ENCODE measurements at places on chromosomes 13 and 19.

GRCh38 chr19:54206831-54207177, 6.1 kb downstream of the RPS9 start:
- DNase-seq = no peak

- DNase-seq = no peak
These were observed 41.5 kb downstream of the PTPRS start for GRCh38 chr19:5299137-5299536.

GRCh38 chr19:19342086-19343015, 21.7 kb downstream of the MAU2 start:
- peak; percentile 83 for DNase-seq

GRCh38 chr19:13938301-13939064, at the start of gene PODNL1:
PODNL1 (minus strand) TSS chr19:13938417; CDS start chr19:13938181, 236 bp downstream.
- DNase-seq = peak; percentile 28

- DNase-seq = no peak
These were observed 378.9 kb downstream of the DLEU7 start for GRCh38 chr13:50464349-50465251.

GRCh38 chr19:17854061-17854460, 5.6 kb upstream of the RPL18A start:
- DNase-seq = no peak

GRCh38 chr19:3652422-3652821, 25.8 kb upstream of the CACTIN start:
- no peak for DNase-seq

GRCh38 chr13:72489751-72490150, 237.7 kb downstream of the MZT1 start:
- DNase-seq = no peak

- peak; percentile 48 for DNase-seq
These were observed 111.2 kb downstream of the KCNRG start for GRCh38 chr13:50126263-50126992.

DNA sequence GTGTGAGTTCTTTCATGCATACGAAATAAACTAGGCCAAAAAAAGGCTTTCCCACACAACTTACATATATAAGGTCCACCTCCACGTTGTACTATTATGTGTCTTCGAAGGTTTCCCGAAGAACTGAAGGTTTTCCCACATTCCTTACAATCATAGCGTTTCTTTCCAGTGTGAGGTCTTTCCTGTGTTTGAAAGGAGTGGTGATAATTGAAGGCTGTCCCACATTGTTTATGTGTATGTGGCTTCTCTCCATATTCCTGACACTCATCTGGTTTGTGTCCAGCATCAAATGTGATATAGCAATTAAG, 14.6 kb downstream of the ZNF442 start:
- DNase-seq = no peak

DNA sequence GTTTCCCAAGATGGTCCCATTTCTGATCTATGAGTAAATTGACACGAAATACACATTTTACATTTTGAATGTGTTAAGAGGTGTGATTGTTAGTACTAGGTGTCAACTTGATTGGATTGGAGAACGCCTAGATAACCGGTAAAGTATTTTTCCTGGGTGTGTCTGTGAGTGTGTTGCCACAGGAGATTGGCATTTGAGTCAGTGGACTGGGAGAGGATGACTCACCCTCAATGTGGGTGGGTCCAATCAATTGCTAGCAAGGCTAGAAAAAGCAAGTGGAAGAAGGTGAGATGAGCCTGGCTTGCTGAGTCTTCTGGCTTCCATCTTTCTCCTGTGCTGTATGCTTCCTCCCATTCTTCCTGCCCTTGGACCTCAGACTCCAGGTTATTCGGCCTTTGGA, 960.7 kb upstream of the PCDH9 start:
- no peak for DNase-seq

DNA sequence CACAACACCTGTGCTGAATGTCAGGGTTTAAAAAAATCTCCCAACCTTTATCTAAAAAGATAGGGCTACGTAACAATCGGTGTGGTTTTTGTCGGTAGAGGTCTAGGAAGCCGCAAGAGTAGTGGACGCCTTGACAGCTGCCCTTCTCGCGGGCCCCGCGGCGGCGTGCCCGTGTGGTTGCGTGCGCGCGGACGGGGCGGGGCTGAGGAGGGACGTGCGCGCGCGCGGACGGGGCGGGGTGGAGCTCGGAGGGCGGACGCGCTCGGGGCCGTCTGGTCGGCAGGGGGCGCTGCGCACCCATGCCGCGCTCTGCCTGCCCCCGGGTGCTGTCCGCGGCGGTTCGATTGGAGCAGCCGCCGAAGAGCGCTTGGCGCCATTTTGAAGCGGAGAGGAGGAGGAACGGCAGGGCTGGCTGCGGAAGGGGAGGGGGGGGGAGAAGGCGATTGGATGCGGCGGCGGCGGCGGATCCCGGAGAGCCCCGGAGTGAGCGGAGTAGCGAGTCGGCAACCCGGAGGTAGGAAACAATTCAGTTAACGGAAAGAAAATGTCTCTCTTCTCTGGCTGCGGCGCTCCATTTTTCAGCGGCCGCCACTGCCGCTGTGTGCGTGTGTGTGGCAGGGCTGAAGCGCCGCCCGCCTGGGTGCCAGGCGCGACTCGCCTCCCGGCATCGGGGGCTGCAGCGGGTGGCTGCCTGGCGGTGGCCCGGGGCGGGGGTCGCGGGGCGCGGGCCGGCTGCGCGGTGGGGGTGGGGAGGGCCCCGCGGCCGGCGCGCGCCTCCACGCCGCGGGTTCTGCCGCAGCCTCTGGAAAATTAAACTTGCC, at the start of gene PDS5B:
Gene PDS5B, plus strand, starts transcription at position 373 of the 821 bp plus-strand sequence. CDS start 62,321 bp downstream, outside the sequence.
- peak; percentile 98 for DNase-seq

DNA sequence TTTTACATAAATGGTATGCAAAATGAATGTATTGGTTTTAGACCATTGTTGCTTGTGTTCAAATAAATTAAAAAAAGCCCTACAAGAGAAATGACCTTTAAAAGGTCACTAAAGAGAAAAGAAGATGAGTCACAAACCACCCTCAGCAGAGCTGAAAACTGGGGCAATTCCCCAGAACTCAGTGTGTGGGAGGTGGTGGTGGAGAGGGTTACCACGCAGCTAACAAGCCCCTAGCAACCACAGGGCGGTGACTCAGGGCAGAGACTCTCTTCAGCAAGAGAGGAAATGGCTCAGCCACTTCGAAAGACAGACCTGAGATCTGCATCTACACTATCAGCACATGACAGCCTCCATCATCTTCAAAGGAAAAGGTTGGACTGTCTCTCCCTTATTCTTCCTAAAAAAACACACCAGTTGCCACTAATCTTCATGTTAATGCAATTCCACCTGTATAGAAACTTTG, 29.4 kb upstream of the NDFIP2 start:
- no peak for DNase-seq

DNA sequence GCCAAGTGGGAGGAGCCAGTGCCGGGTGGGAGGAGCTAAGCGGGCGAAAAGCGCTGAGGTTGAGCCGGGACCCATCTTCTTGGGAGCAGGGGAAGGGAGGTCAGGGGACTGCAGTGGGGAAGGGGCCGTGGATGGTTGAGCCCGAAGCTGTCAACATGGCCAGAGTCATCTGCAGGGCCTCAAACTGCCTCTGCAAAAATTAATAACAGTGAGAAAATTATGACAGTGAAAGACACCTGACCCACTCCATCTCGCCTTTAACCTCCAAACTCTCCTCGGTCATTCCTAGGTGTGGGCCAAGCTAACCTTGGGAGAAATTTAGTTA, 30.1 kb downstream of the ZNF557 start:
- DNase-seq = no peak

DNA sequence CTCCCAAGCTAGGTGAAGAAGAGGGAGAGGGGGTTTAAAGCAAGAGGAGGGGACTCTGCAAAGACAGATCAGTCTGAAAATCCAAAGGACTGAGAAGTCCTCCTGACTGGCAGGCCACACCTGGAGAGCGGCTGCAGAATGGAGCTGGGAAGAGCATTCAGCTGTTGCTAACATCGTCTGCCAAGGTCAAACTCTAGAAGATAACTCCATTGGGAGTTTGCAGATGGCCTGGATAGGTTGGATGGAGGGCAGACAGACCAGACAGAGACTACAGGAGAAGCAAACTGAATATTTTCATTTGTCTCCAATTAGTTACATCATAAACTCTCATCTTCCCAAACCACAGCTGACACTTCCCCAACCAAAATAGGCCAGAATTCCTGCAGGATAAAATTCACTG, 19.9 kb upstream of the SHISA2 start:
- DNase-seq = no peak

- peak; percentile 47 for DNase-seq
These were observed 1.4 kb upstream of the SAMD1 start for GRCh38 chr19:14091813-14092462.

Measured in neural progenitor cell (in vitro differentiated cells).